ENCODE measurements at places on chromosomes 6 and 20. TPM values are rescaled to one million over a fixed set of nuclear protein-coding genes. Genes with fewer than 3 reads are reported as not detected.

SLC17A9 gene
- total RNA-seq = 32.6 TPM

NANP gene
- total RNA-seq = 7.2 TPM

ECT2L gene
- not detected for total RNA-seq

CST2 gene
- total RNA-seq = not detected

DUSP15 gene
- total RNA-seq = 2.5 TPM

BEND3 gene
- 24.9 TPM for total RNA-seq

MYLK2 gene
- total RNA-seq = 0.21 TPM

TBC1D32 gene
- total RNA-seq = 6.0 TPM

ANKEF1 gene
- total RNA-seq = 5.2 TPM

EMILIN3 gene
- total RNA-seq = 7.9 TPM

C20orf96 gene
- total RNA-seq = 2.1 TPM

FABP7 gene
- 0.28 TPM for total RNA-seq

ADAM33 gene
- total RNA-seq = 3.3 TPM

ADGRF5 gene
- total RNA-seq = 1.0 TPM

WFDC10A gene
- total RNA-seq = not detected

CST7 gene
- total RNA-seq = not detected

OLIG3 gene
- 0.28 TPM for total RNA-seq

MYMX gene
- 5.2 TPM for total RNA-seq

KHDC1L gene
- 0.28 TPM for total RNA-seq

CAGE1 gene
- total RNA-seq = 0.21 TPM

LPIN3 gene
- 6.7 TPM for total RNA-seq

ISM1 gene
- total RNA-seq = not detected

ZNF831 gene
- not detected for total RNA-seq

TFAP2C gene
- 38.4 TPM for total RNA-seq

LY6G6F gene
- total RNA-seq = not detected

NFS1 gene
- total RNA-seq = 60.6 TPM

IPCEF1 gene
- total RNA-seq = 6.6 TPM

Measured in H7 (cell line).